SK-MEL-5 (cell line): ENCODE measurements at places on chromosomes 2 and 18. TPM values are rescaled to one million over a fixed set of nuclear protein-coding genes. Genes with fewer than 3 reads are reported as not detected.

BMP10 gene
- total RNA-seq, result not detected in 2 replicates

CD207 gene
- 0.08 TPM in 1 of 2 replicates, not detected in the other for total RNA-seq

SERPINB11 gene
- not detected in 2 replicates for total RNA-seq

CPO gene
- not detected in 2 replicates for total RNA-seq

DNA sequence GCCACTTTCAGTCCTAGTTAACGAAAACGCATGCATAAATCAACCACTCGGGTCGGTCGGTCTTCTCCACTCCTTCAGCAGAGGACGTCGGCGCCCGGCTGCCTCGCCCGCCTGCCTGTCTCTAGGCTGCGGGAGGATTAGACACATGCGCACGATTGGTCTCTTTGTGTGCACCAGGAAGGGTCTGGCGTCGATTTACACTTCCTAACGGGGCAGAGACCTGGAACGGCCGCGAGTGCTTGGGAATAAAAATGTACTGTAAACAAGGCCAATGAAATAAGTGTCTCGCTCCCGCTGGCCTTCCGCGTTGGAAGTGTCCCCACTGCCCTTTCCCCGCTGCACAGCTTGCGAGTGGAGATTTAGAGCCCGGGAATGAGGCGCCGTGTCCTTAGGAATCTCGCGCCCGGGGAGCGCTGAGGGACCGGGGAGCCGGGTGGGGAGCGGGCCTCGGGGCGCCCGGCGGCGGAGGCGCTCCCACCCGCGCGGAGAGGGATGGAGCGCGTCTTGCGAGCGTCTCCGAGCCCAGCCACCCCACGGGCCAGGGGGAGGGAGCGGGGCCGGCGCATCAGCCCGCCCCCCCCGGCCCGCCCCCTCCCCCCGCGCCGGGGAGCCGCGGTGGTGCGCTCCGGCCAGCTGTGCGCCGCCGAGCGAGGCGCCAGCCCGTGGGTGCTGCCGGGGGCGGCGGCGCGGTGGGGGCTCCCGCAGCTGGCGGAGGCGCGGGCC lies at the start of gene DOK6:
Gene DOK6 (plus strand): TSS at position 636 of the 723 bp plus-strand sequence.
- peak; percentile 62 for DNase-seq

DNA sequence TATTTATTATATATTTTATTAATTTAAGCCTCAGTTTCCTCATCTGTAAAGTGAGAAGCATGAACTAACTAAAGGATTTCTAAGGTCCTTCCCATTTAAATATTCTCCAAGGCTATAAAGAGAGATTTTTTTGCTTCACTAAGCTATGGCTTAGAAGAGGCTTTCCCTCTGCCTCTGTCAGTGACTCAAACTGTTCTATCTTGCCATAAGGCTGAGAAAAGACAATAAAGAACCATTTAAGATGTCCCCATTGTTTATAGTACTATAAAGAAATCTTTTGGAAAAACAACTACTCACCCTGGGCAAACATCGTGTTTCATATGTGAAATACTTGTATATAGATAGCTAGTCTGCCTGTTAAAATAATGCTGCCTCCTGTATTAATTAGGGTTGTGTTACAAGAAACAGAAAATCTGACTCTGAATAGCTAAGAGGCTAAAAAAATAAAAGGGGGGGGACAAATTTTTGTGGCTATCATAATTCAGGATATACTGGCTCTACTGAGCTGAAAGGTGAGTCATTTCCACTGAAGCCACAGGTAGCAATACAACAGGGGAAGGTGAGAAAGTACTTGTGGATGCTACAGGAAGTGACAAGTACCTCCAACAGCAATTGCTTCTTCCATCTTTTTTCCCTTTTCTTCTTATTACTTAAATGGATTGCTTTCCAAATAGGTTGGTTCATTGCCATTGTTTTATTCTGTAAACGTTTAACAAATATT lies 25.4 kb downstream of the EPHA4 start:
- DNase-seq, result no peak

DNA sequence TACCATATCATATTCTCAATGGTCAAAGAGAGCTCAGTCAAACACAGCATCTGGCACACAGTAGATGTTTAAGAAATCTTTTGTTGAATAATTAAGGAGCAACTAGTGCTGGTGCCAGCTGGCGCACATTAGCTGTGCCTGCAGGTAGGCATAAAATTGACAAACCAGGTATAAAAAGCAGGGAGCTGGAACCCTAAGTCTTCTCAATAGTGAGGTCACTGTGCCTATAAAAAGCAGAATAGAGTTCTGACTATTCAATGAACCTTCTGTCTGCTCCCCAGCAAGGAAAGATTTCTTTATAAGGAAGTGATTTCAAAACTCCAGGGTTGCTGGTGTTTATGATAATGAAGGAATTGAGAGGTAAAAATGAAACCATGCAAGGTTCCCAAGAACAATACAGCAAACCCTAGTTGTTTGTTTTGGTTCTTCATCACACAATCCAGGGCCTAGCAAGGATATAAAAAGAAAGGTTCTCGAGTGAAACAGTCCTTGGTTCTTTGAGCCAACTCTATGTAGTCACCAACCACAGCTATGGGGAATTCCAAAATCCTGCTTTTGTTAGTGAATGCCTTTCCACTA lies 76.1 kb downstream of the THADA start:
- DNase-seq, result peak; percentile 40

DNA sequence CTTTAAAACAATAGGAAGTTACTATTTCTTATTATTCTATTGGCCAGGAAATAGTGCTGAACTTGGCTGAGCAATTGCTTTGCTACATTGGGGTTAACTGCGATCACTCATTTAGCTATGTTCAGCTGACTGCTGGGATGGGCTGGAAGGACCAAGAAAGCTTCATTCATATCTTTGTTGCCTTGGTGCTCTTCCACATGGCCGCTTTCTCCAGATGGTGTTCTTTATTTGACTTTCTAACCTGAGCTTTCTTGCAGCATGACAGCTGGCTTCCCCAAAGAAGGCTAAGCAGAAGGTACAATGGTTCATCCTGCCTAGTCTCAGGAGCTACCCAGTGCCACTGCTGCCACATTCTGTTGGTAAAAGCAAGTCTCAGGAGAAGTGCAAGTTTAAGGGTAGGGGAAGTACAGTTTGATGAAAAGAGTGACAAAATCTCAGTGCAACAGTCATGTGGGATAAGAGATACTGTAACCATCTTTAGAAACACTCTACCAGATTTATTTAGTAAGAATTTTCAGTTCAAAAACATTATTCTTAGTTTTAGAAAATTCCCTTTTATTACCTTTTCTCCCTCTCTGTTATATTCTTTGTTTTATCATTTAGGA lies 180.6 kb upstream of the RBMS1 start:
- DNase-seq, result no peak
